NAMALWA (cell line): ENCODE measurements at places on chromosomes 6 and 20.
A peak's percentile ranks its signal among the peaks of the same experiment; 100 is the strongest.

DNA sequence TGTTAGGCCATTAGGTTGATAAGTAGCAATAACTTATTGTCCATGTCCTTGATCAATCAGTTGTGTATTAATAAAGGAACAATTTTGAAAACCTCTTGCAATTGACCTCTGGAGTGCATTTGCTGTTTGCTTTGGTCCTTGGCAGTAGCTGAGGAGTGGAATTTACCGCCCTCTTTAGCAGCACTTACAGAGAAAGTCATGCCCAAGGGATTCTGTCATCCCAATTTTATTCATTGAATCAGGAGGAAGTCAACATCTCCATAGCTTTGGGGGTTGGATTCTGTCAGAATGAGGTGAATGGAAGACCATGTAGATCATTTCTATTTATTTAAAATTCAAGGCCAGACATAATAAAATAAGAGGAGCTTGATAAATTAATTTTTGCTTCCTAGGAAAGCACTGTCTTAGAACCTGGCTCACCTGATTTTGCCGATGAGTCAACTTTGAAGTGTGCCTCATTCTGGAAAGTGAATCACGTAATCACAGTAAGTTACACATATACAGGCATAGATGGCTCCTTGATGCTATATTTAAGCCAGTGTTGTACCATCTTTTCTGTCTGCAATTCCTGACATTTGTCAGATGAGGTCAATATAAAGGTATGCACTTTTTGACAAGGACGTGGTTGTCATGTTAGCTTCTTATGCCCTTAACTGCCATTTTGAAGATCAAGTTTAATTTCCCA is 128.7 kb upstream of the MLIP start:
- no peak for DNase-seq

GRCh38 chr20:31967830-31968249 is at the start of gene XKR7:
Gene XKR7 (plus strand): TSS chr20:31968151. CDS start chr20:31968176, 25 bp downstream.
- DNase-seq, result no peak

DNA sequence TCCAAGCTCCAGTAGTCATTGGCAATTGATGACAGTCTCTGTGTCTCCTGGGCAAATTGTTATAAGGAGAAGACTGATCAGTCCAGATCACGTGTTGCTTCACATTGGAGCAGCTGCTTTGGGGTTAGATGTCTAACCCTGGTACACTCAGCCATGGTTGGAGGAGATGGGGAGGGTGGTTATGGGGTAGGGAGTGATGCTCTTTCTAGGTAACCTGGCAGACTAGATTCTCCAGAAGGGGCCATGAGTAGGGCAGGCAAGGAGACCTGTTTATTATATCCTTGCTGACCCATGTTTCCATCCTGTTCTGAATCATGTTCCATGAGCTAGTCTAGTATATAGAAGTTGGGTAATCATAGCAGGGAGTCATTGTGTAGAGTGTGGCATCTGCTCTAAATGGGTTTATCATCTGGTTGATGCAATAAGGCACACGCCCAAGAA is 50.8 kb upstream of the BACH2 start:
- no peak for DNase-seq

GRCh38 chr20:59015411-59015810 is 3.8 kb upstream of the TUBB1 start:
- DNase-seq, result no peak

- DNase-seq, result no peak
Observed at GRCh38 chr20:57780398-57780797, 70.6 kb upstream of the PMEPA1 start.

DNA sequence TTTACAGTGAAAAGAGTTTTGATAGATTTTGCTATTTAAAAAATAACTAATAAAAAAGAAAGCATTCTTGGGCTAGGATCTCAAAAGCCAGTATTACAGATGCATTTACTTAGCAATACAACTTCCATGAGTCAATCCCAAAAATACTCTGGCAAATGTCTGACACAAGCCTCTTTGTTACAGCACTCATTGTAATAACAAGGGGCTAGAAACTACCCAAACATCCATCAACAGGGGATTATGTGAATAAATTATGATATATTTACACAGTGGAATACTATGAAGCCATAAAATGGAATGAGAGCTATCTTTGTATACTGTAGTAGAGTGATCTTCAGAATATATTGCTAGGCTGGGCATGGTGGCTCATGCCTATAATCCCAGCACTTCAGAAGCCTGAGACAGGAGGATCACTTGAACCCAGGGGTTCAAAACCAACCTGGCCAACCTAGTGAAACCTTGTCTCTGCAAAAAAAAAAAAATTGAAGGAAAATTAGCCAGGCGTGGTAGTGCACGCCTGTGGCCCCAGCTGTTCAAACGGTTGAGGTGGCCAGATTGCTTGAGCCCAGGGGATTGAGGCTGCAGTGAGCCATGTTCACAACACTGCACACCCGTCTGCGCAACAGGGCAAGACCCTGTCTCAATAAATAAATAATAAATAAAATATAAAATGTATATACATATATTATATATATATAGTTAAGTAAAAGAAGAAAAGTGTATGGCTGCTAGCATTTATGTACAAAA is 34.7 kb upstream of the TOP1 start:
- peak; percentile 76 for DNase-seq

DNA sequence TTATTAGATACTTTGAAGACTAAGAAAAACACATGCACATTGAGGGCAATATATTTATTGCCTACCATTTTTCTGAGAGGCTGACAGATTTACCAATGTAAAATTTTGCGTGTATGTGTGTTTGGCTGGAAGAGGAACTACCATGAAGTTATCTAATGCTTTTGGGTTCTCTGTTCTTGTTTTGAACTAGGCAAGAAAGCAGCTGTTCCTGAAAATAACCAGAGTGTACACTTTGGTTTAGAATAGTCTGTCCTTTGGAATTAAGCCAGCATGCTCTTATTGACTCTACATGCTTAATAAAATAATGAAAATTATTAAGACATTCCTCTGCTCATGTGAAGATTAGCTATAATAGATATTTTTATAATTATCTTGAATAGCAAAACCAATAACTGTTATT is 129.2 kb downstream of the MYB start:
- DNase-seq, result peak; percentile 24

DNA sequence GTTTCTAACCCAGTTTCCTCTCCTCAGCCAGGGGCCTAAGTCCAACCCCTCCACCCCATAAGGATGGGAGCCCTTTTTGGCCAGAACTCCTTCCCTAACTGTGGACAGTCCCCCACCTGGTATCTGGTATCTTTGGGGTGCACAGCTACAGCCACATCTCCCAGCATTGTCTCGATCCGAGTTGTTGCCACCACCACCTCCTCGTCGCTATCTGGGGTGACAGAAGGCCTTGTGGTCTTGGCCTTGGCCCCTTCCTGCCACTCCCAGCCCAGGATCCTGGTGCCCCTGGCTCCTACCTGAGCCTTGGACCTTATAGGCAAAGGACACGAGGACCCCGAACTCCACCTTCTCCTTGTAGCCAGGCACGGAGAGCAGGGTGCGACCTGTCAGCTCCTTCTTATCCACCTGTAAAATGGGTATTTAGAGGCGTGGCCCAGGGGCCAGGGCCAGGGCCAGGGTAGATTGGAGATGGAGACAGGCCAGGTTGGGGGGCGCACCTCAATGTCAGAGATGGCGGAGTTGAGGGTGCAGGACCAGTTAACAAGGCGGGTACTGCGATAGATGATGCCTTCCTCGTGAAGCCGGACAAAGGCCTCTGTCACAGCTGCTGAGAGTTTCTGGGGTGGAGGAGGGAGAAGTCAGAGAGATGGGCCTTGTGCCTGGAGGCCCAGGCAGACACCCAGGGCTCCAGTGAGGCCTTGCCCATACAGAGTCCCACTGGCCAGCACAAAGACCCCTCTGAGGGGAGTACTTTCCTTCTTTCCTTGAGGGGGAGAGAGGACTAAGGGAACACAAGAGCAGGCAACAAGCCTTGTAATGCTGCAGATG is 7.2 kb upstream of the VWA7 start:
- DNase-seq, result no peak

DNA sequence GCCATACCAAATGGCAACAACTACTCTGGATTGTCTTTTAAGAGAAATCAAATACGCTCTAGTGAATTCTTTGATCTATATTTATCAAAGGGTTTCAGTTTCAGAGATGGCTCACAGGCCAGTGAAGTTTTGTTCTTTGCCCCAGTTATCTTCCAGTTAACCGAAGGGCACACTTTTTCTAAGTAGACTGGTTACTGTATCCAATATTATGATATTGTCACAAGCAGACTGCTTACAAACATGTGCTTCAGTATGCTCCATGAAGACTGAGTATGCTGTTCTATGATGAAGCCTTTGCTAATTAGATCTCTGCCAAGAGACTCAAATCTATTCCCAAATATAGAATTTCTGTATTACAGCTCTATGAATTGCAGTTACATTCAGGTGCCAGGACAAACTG is 181.1 kb downstream of the REV3L start:
- peak; percentile 61 for DNase-seq

DNA sequence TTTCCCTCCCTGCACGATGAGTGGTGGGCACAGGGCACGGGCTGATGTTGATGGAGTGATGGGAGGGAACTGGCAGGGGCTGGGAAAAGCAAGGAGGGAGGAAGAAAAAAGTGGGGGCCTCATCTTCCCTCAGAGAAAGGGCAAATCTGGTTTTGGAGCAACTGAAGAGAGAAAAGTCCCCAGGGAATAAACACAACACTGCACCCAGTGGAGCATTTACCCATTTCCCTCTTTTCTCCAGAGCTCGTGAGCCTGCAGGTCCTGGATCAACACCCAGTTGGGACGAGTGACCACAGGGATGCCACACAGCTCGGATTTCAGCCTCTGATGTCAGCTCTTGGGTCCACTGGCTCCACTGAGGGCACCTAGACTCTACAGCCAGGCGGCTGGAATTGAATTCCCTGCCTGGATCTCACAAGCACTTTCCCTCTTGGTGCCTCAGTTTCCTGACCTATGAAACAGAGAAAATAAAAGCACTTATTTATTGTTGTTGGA is 11.4 kb downstream of the MICA start:
- no peak for DNase-seq

- DNase-seq, result no peak
Observed at GRCh38 chr6:358432-358831, 33.1 kb upstream of the IRF4 start.

DNA sequence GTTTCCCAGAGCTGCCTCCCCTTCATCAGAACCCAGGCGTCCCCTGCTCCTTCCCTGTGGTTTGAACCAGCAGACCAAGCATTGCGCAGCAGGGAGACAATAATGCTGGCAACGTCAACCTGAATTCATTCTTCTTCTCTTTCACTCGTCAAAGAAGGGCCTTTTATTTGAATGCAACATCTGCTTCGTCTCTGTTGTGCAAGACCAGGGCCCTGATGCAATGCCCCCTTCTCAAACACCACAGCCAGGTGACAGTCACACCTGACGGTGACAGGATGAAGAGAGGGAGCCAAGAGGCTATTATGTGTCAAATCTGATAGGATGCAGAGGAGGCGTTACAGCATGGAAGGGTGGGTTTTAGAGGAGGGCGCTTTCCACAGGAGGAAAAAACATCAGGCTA is 8.0 kb downstream of the INSM1 start:
- DNase-seq, result no peak

DNA sequence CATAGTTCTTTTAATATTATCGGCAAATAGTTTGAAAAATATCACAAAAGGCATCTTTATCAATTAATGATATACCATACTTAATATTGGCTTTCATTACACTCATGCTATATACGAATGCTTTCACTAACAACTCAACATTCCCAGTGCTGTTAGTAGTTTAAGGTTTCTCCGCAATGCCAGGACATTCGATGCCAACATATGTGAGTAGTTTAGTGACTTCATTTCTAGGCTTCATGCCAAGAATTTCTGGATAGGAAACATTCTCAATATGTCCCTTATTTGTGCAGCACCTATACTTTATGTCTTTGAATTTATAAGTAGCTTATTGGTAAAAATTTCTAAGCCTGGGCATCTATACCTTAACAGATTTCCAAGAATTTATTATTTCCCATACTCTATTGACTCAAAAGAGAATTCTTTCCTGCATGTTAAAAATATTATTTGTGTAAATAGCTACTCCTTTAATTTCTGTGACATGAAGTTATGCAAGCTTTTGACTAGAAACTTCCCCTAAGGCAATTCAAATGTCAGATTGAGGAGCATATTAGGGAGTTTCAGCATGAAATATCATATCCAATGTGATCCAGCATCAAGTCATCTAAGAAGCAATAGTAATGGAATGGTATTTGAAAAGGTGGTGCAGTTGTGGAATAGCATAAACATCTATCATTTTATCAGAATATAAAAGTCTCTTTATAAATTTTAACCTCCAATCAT is 236.0 kb upstream of the STXBP5 start:
- DNase-seq, result no peak

GRCh38 chr20:36856195-36856594 is 19.7 kb upstream of the TLDC2 start:
- DNase-seq, result no peak

GRCh38 chr6:142925575-142926110 is 19.3 kb downstream of the HIVEP2 start:
- DNase-seq, result no peak

DNA sequence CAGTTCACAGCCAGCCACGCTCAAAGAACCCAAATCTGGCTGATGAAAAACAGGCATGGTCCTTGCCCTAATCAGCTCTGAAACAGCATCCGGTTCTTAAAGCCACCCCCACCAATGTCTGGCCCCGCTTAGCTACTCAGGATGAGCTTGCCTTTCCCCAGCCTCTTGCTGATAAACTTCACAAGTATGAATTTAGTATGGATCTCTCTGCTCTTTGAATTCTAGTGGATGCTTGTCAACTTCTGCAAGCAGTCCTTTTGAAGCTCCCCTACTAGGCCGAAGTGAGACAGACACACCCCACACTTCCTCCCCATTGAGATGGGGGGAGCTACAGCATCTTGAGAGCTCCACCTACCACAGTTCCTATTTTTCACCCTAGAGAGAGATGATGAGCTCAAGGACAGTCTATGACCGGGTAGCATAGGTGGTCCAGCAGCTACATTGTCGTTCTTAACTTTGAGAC is 36.7 kb downstream of the EBF4 start:
- peak; percentile 24 for DNase-seq

GRCh38 chr20:49674383-49675352 is 39.0 kb downstream of the B4GALT5 start:
- no peak for DNase-seq

DNA sequence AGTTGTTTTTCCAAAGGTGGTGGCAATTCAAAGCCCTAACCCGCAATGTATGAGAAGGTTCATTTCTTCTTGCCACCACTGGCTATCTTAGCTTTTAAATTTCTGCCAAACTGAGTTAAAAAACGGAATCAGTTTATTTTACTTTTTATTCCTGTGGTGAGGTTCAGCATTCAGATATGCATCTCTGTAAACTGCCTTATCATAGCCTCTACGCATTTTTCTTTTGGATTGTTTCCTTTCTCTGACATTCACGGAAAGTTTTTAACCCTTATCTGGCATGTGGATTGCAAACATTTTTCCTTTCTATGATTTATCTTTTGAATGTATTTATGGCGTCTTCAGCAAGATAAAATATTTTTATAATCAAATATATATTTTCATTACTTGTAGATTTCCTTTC is 37.7 kb downstream of the AK9 start:
- DNase-seq, result no peak
